Hepatocyte (in vitro differentiated cells): ENCODE measurements at places on chromosomes 12 and 14. TPM values are rescaled to one million over a fixed set of nuclear protein-coding genes. Genes with fewer than 3 reads are reported as not detected.

AMN gene
- total RNA-seq, result 157 and 169 TPM in 2 replicates

SERPINA12 gene
- 0.60 TPM in 1 of 2 replicates, not detected in the other for total RNA-seq

RNF10 gene
- 48.5 and 83.9 TPM in 2 replicates for total RNA-seq

NGB gene
- total RNA-seq, result not detected in 2 replicates

STYK1 gene
- 0.48 and 3.6 TPM in 2 replicates for total RNA-seq

RIPK3 gene
- 4.8 and 9.1 TPM in 2 replicates for total RNA-seq

SLCO1B1 gene
- total RNA-seq, result 25.4 and 33.4 TPM in 2 replicates

CCDC88C gene
- total RNA-seq, result 4.7 and 11.3 TPM in 2 replicates

CLEC6A gene
- not detected in 2 replicates for total RNA-seq

P2RX4 gene
- total RNA-seq, result 81.8 and 114 TPM in 2 replicates

GRIN2B gene
- total RNA-seq, result 0.04 and 0.60 TPM in 2 replicates

OR4K13 gene
- not detected in 2 replicates for total RNA-seq

TEX52 gene
- not detected in 2 replicates for total RNA-seq

CEP128 gene
- total RNA-seq, result 3.6 and 9.3 TPM in 2 replicates

C3AR1 gene
- total RNA-seq, result 1.2 and 2.1 TPM in 2 replicates

WNT1 gene
- total RNA-seq, result not detected in 2 replicates

SPX gene
- 0.63 and 1.3 TPM in 2 replicates for total RNA-seq

KCNH3 gene
- 0.30 and 1.0 TPM in 2 replicates for total RNA-seq

IL26 gene
- total RNA-seq, result not detected in 2 replicates

MDGA2 gene
- total RNA-seq, result 0.70 and 1.1 TPM in 2 replicates

CLEC1A gene
- 3.0 and 6.4 TPM in 2 replicates for total RNA-seq

FGF23 gene
- total RNA-seq, result 2.6 and 3.1 TPM in 2 replicates

GPR162 gene
- total RNA-seq, result 1.2 and 2.3 TPM in 2 replicates

ARHGEF40 gene
- 36.0 and 53.7 TPM in 2 replicates for total RNA-seq

GLIPR1L2 gene
- 1.1 TPM in 1 of 2 replicates, not detected in the other for total RNA-seq

PROX2 gene
- not detected in 2 replicates for total RNA-seq

RD3L gene
- total RNA-seq, result not detected in 2 replicates

TMEM132C gene
- total RNA-seq, result 9.3 and 10.6 TPM in 2 replicates

PTPRB gene
- 1.2 and 1.7 TPM in 2 replicates for total RNA-seq

RBP5 gene
- total RNA-seq, result 11.1 and 16.2 TPM in 2 replicates

HOXC10 gene
- total RNA-seq, result 0.23 and 0.60 TPM in 2 replicates

COX8C gene
- not detected in 2 replicates for total RNA-seq

GALC gene
- total RNA-seq, result 47.5 TPM in 2 replicates

SLC22A17 gene
- total RNA-seq, result 31.9 and 44.4 TPM in 2 replicates

RTN1 gene
- total RNA-seq, result 1.1 and 1.6 TPM in 2 replicates
